ENCODE measurements at places on chromosomes 16 and 17. TPM values are rescaled to one million over a fixed set of nuclear protein-coding genes. Genes with fewer than 3 reads are reported as not detected.

DNA sequence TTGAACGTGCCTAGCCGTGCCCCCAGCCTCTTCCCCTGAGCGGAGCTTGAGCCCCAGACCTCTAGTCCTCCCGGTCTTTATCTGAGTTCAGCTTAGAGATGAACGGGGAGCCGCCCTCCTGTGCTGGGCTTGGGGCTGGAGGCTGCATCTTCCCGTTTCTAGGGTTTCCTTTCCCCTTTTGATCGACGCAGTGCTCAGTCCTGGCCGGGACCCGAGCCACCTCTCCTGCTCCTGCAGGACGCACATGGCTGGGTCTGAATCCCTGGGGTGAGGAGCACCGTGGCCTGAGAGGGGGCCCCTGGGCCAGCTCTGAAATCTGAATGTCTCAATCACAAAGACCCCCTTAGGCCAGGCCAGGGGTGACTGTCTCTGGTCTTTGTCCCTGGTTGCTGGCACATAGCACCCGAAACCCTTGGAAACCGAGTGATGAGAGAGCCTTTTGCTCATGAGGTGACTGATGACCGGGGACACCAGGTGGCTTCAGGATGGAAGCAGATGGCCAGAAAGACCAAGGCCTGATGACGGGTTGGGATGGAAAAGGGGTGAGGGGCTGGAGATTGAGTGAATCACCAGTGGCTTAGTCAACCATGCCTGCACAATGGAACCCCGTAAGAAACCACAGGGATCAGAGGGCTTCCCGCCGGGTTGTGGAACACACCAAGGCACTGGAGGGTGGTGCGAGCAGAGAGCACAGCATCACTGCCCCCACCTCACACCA lies 724 bp downstream of the GAA start:
- DNase-seq: peak; percentile 60

DNA sequence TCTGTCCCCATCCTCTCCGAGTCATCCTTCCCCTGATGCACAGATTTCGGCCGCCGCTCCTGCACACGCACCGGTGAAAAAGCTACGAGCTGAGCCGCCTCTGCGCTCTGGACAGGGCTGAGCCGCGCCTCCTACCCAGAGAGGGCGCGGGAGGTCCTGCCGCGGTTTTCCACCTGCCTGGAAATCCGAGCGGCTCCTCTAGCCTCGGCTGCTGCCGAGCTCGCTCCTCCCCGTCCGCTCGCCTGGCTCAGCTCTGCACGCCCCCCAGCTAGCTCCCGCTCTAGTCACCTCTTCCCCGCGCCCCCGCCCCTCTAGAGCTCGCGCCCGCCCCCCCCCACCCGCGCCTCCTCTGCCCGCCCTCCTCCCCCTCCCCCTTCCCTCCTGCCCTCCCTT lies 198 bp upstream of the SHISA9 start:
- no peak for DNase-seq

DNA sequence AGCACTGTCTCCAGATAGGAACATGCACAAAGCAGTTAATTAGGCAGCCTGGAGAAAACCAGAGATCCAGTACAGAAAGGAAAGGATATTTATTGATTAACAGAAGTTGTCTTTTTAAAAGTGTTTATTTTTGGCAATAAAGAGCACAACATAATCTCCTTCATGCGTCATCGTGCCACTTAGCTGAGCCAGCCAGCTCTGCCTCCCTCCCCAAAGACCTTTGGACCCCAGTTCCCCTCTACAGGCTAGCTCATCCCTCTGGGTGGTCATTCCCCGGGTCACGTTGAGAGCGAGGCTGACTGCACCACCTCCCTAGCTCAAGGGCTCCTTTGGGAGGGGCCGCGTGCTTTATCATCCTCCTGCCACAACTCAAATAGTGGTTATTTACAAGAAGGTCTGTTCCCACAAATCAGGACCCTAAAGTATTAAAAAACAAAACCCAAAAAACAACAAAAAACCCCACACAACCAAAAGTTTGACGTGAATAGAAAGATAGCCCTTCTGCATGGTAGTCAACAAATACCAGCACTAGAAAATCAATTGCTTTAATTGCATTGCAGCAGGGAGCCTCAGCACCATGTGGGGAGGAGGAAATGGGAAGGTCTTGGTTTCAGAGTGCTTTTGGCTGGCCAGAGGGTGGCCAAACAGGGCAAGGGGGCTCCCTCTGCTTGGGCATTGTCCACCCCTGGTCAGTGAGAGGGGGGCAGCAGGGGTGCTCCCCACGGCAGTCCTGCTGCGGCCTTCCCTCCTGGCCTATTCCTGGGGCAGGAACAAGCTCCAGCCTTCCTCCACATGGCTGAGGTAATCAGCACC lies 9.6 kb downstream of the POLR2C start:
- no peak for DNase-seq

GRCh38 chr17:65918500-65918899 lies 273.4 kb downstream of the CEP112 start:
- no peak for DNase-seq

CDH11 gene
- polyA plus RNA-seq: 17.5 TPM

ALKBH5 gene
- polyA plus RNA-seq: 33.0 TPM

Data from aorta (tissue), 5 donors.